ENCODE measurements at places on chromosomes 2 and 18.

- DNase-seq, result peak; percentile 51
Measured at GRCh38 chr18:48928787-48929186, 22.0 kb downstream of the SMAD7 start.

- no peak for DNase-seq
Measured at GRCh38 chr2:197848602-197849001, 44.2 kb downstream of the PLCL1 start.

GRCh38 chr2:229376866-229377265, 105.8 kb upstream of the PID1 start:
- DNase-seq, result no peak

- DNase-seq, result no peak
Measured at GRCh38 chr18:5918205-5918858, 23.0 kb upstream of the TMEM200C start.

GRCh38 chr2:8061219-8061618, 620.6 kb upstream of the ID2 start:
- DNase-seq, result no peak

GRCh38 chr18:9530226-9531009, 55.1 kb downstream of the RALBP1 start:
- DNase-seq, result no peak

GRCh38 chr2:235001237-235002133, 49.7 kb downstream of the SH3BP4 start:
- no peak for DNase-seq

- no peak for DNase-seq
Measured at GRCh38 chr2:219475278-219475677, 23.4 kb upstream of the GMPPA start.

- no peak for DNase-seq
Measured at GRCh38 chr18:61748004-61748403, 144.8 kb downstream of the RNF152 start.

DNA sequence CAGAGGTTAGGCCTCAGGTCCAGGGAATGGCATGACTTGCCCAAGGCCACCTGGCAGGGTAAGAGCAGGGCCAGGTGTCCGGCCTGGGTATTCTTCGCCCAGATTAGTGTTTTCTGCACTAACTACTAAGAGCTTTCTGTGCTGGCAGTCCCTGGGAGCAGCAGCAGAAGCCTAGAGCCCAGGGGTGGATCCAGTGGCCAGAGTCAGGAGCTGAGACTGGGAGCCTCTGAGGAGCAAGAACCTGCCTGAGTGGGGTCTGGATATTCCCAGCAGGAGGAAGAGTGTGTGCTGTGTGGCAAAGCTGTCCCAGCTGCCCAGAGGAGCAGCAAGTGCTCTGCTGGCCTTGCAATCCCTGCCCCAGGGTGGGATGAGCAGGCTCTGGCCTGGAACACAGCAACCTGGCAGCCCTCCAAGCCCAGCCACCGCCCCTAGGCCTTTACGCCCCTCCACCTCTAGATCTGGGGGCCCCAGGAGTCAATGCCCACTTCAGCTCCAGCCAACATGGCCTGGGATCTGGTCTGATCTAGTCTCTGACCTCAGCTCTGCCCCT, 30.7 kb upstream of the GPAT2 start:
- DNase-seq, result no peak

- DNase-seq, result no peak
Measured at GRCh38 chr18:50898919-50899318, 20.0 kb downstream of the ME2 start.

GRCh38 chr18:21167641-21168377, 56.2 kb upstream of the ROCK1 start:
- no peak for DNase-seq

GRCh38 chr18:58803978-58804377, 60.7 kb upstream of the ZNF532 start:
- DNase-seq, result no peak

GRCh38 chr18:40108596-40108995, 1846.4 kb upstream of the PIK3C3 start:
- DNase-seq, result no peak

DNA sequence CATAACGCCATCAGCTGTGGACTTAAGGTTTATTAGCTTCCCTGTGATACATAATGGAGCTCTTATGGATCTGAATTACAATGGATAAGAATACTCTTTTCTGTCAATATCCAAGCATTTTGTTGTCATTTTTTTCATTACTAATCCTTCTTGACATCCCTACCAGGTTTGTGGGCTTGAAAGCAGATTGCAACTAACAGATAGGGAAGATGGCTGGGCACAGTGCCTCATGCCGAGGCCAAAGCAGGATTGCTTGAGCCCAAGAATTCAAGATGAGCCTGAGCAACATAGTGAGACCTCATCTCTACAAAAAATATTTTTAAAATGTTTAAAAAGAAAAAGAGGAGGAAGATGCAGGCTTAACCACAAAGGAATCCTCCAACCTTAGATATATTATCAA, 42.4 kb downstream of the ASXL2 start:
- no peak for DNase-seq

- no peak for DNase-seq
Measured at GRCh38 chr18:25831301-25831701, 259.1 kb downstream of the SS18 start.

DNA sequence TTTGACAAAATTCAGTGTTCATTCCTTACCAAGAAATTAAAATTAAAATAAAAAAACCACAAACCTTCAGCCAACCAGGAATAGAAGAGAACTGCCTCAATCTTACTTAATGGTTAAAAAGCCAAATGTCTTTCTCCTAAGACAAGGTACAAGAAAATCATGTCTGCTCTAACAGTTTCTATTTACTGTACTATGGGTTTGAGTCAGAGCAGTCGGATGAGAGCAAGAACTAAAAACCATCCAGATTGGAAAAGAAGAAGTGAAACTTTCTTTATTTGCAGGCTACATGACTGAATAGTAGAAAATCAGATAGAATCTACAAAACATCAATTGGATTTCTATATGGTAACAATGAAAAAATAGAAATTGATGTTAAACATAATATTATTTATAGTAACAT, 555.5 kb upstream of the TNP1 start:
- no peak for DNase-seq

GRCh38 chr2:40653829-40654228, 201.9 kb upstream of the SLC8A1 start:
- no peak for DNase-seq

- DNase-seq, result no peak
Measured at GRCh38 chr2:29024882-29025430, 43.9 kb downstream of the TOGARAM2 start.

- DNase-seq, result no peak
Measured at GRCh38 chr2:215542690-215543089, 106.8 kb upstream of the FN1 start.

GRCh38 chr2:174436351-174436750, 40.8 kb downstream of the SCRN3 start:
- DNase-seq, result no peak

- no peak for DNase-seq
Measured at GRCh38 chr18:50727721-50728471, 91.9 kb downstream of the MRO start.

GRCh38 chr18:48769006-48769636, 181.6 kb downstream of the SMAD7 start:
- DNase-seq, result no peak

DNA sequence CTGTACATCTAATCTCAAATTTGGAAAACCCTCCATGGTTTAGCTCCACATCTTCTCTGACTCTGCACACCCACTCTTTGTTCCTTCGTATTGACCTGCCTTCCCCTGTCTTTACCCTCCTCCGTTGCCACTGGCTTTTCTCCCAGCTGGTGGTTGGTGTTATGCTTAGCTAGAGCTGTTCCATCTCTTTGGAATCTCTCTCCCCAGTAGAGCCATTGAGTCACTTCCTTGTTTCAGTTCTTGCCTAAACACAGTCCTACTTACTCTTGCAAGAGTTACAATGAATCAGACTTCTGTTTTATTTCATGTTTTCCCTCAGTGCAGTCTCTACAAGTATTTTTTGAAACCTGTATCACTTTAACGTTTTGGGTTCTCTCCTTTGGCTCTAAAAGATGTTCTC, 263.9 kb downstream of the LTBP1 start:
- DNase-seq, result no peak

- DNase-seq, result no peak
Measured at GRCh38 chr2:112150447-112150846, 12.3 kb downstream of the FBLN7 start.

DNA sequence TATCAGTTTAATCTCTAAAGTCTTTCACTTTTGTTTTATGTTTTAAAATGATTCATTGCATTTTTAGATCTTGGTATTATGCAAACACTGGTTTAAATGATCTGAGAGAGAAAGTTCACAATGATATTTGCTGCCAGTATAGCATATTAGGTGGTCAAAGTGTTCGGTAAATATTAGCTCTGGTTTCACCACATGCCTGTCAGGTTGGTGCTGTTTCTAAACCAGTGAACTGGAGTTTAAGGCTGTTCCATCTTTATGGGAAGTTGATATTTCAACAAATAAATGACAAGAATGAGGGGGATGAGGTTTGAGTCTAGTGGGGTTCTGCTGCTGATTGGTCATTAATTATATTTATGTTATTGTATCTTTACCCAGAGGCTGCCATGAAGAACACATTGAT, 436.4 kb downstream of the DCDC2C start:
- DNase-seq, result no peak

GRCh38 chr18:42778024-42778423, 337.5 kb downstream of the RIT2 start:
- no peak for DNase-seq

- no peak for DNase-seq
Measured at GRCh38 chr2:232333361-232334135, 45.0 kb upstream of the ALPP start.

DNA sequence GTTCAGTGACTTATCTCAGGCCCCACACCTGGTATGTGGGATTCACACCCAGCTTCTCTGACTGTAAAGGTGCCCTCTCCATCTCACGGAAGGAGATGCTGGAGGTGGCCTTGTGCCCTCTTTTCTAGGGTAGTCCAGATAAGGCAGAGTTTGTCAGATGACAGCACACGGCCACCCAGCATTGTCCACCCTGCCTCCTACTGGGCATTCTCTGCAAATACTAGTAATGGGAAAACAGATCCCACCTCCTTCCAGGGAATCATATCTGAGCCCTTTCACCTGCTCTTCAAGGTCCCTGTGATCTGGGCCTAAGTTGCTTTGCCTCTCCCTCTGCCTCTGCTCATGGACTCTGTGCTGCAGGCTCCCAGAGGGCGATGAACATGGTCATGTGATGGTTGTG, 214.7 kb downstream of the CLIP4 start:
- no peak for DNase-seq

GRCh38 chr2:105114551-105114950, 76.7 kb downstream of the MRPS9 start:
- no peak for DNase-seq

DNA sequence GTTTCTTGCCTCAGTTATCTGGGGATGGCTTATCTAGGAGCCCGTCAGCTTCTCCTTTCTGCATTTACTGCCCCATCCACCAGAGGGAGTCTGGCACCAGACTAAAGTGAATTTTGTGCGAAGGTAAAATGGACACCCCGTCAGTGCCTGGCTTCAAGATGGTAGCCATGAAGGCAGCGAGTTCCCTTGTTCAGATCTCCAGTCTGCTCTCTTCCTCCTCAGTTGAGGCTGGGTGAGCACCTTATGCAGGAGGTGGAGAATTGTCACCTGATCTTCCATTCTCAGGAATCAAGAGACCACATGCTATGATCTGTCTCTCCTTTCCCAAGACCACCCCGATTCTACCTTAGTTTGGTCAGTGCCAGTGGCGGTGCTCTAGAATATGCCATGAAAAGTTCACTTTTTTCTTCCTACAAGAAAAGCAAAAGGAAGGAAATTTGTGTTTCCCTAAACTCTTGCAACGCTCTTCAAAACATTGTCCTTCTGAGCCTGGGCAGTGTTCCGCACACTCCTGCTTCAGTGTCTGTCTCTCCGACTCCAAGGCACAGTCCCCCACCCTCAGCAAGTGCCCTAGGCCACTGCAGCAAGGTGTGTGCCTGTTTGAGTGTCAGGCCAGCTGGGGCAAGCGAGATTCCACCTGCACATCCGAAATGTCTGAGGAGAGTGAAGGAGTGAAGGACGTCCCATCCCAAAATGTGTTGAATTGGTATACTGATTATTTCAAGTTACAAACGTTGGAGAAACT, 168.6 kb downstream of the SS18 start:
- no peak for DNase-seq

DNA sequence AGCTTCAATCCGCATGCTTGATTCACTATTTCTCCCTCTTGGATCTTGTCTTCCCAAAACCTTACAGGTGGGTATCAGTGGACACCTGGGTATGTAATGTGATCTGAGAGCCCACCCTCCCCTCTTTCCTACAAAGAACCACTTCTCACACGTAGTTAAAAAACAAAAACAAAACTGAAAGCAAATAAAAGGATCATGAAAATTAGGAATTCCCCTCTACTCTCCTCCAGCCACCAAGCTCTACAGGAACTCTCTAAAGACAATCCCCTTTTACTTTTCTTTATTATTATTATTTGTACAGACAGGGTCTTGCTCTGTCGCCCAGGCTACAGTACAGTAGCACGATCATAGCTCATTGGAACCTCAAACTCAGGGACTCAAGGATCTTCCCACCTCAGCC, 40.8 kb upstream of the MYO1B start:
- DNase-seq, result no peak
